ENCODE measurements at places on chromosomes 13 and 19.

GRCh38 chr13:33743438-33744368 lies 74.2 kb upstream of the RFC3 start:
- peak; percentile 4 for DNase-seq

GRCh38 chr19:51292971-51293370 lies 18.5 kb upstream of the IGLON5 start:
- DNase-seq = no peak

DNA sequence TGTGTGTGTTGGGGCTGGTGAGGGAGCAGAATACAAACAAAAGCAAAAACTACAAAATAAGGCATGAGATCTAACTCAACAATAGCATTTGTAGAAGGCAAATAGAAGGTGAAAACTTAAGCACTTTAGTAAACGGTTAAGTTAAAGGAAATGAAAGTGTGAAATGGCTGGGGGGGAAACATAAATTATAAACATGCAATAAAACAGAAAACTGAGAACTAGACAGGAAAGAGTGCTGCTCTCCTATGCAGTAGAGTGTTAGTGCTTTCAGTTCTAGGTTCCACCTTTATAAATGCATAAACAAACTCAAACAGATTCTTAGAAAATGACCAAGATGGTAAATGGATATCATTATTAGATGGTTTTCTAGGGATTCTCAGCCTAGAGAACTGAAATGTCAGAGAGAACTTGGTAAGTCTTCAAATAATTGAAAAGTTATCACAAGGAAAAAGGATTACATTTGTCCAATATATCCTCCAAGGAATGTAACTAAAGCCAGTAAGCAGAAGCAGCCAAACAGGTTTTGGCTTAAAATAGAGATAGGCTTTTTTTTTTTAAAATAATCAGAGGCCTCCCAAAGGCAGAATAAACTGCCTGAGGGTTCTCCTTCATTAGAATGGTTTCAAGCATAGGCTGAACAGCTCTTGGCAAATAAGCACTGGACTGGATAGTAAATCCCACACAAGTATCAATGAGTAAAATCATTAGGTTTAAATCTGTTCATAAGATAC lies 23.3 kb downstream of the RBM26 start:
- DNase-seq = no peak

DNA sequence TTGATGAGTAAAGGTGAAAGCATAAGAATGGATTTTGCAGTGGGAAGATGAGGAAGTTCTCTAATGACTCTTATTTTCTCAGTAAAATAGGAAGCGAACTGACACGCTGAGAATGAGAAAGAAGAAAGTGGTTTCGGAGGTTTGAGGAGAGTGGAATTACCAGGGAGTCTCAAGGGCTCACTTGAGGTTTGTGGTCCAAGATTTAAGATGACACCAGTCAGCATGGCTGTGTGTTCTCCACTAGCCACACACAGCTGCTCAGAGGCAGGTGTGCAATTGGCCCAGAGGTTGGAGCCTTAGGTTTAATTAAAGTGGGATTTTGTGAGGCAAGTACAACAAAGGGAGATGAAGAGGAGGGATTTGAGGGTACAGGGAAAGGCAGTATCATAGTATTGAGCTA lies 99.6 kb upstream of the NBEA start:
- DNase-seq = no peak

GRCh38 chr19:12668932-12669269 lies 2.3 kb downstream of the WDR83 start:
- DNase-seq = peak; percentile 74

DNA sequence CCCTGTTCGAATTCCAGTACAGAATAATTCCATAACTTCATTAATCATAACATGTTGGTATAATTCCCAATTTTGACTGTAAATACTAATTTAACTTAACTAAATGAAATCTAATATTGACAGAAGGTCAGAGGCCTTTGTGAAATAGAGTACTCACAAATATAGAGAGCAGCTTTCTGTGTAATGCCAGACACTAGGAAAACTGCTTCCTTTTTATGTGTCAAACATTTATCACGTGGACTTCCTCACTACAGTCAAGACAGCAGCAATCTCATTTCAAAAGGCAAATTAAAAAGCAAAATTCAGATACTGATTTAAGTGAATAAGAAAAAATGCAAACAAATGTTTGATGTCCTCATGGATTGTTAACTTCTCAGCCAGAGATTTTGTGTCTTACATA lies 13.1 kb downstream of the ITM2B start:
- no peak for DNase-seq

DNA sequence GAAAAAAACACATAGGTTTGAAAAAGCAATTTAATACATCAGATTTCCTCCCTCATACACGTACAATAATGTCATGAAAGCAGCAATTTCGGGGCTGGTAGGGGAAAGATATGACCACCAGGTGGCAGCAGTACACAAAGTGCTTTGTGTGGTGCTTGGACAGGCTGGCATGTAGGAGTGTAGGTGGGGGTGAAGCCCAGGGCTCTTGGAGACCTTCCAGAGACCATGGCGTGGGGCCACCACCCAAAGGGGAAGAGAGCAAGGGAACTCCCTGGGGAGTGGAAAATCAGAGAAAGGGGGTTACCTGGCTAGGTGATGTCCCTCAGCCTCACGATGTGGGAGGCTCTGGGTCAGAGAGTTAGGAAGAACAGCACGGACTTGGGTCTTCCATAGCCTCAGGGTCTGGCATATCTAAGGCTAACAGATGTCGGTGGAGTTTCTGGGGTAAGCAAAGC lies 11.8 kb upstream of the CCNA1 start:
- peak; percentile 58 for DNase-seq

GRCh38 chr19:18292810-18293641 lies 11.6 kb upstream of the JUND start:
- DNase-seq = peak; percentile 50

DNA sequence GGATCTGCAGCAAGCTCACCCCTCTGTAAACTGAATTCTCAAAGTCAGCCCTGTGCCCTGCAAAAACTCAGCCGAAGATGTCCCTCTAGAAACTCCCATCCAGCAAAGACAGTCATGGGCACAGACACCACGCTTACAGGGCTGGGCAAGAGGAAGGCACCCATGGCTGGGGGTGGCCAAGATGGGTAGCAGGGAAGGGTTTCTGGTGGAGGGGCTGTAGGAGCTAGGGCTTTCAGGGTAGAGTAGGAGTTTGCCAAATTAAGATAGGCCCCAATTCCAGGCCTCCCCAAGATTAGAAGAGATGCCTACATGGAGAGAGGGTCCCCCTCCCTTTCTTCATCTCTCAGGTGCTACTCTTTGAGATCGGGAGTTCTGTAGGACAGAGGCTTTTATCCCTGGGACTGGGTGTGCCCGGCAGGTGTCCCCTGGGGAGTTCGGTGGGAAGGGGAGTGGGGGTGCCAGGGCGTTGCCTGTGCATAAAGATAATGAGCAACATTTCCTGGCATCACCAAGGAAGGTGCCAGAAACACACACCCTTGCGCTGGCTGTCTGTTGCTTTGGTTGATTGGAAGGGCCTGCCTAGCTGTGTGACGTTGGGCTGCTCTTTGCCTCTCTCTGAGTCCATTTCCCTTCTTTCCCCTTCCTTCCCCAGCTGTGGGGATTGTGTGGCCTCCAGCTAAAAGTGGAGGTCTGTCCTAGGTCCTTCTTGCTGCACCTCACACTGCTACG lies 9.4 kb downstream of the NRTN start:
- no peak for DNase-seq

DNA sequence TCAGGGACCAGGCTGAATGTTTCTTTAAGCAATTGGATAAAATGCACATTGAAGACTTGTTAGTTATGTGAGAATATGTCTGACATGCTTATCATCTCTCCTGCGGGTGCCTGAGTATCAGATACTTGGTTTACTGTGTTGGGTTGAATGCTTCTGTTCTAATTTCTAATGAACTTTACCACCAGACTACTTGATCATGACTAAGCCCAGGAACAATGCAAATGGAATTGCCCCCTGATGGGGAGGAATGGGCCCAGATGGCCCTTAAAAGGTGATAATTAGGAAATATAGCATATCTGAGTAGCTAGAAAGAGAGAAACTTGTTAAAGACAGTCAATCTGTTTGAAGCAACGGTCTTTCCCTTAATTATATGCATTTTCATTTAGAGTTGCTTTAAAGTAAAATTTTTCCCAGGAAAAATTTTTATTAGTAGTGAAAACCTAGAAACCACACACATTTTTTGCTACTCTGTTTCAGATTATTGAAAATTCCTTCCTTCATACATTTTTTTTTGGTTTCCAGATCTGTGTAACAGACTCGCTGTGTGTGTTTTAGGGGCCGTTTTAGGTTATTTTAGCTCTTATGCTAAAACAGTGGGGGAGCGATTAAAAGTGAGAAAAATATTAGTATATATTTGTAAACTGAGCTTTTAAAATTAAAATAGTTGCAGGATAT lies 186.6 kb downstream of the TM9SF2 start:
- no peak for DNase-seq
